ENCODE measurements at places on chromosomes 11 and 22.

GRCh38 chr11:24773322-24773721 is 276.5 kb downstream of the LUZP2 start:
- no peak for DNase-seq

DNA sequence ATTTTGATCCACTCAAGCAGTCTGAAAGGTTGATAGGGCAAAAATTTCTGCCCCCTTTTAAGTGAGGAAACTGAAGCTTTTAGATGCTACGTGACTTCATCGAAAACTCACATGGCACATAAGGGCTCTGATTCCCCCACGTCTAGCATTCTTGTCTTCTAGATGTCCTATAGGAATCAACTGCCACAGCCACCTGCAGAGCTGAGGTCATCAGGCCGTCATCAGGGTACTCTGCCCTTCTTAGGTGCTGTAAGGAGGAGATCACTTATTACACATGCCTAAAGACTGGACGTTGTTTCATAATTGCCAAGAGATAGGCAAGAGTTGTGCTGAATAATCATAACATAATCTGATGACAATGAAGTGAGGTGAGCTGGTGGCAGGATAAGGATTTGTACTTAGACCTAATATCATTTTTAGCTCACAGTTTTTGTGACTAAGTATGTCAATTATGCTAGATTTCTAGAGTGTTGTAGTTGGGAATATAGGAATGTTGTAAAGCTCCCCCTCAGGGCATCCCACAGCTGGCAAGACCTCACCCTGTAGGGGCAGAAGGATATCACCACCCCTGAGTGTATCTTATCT is 349.4 kb downstream of the METTL15 start:
- DNase-seq: no peak

DNA sequence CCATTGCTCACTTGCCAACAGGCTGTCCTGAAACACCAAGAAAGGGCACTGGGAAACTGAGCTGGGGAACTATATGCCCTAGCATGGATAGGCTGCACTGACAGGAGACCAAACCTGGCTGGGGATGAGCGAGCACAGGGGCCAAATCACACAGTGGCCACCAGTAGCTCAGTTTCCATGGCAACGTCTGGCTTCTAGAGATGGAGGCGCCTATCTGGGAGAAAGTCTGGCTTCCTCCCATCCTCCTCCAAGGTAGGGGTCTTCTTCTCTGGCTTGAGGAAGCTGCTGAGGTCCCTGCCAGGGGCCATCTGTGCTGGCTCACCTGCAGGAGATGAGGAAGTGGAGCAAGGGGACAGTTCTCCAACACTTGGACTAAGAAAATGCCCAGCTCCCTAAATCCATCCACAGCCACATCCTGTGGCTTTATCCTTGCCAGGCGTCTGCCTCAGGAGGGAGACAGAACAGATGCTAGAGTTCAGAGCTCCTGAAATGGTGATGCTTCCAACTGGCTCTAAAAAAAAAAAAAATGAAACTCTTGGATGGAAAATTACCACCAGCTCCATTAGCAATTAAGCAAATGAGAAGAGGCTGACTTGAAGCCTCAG is 48.3 kb downstream of the SYT13 start:
- no peak for DNase-seq

GRCh38 chr22:22076361-22076760 is 93.8 kb upstream of the TOP3B start:
- DNase-seq: no peak

DNA sequence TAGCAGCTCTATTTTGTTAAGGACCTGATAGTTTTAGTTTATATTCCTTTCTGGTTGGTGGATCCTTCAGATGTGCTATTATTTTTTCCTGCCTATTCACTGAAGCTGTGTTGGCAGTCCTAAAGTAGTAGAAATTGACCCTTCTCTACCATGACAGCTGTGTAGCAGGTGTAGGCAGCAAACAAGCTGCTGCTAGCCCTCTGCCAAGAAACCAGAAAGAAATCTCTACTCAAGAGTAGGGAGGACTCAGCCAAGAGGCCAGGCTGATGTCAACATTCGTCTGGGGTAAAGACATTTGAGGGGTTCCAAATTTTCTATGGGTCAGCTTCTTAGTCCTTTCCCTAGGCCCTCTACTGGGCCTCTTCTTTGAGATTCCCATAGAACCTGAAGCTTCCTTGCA is 51.2 kb downstream of the CSTF3 start:
- DNase-seq: no peak

DNA sequence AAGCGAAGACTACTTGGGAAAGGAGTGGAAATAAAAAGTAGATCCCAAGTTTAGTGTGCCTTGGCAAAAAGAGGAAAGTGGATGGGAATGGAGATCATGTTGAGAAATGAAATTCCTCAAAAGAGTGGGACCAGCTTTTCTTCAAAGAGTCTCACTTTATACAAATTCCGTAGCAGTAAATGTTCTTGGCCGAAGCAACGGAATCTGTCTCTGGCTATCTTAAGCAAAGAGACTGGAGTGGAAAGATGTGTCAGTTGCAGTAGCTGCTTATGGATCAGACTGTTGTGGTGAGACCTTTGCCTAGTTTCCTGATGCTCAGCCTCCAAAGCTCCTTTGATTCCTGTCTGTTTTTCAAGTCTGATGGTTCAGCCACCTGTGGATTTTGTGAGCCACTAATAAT is 73.6 kb downstream of the CSTPP1 start:
- no peak for DNase-seq

DNA sequence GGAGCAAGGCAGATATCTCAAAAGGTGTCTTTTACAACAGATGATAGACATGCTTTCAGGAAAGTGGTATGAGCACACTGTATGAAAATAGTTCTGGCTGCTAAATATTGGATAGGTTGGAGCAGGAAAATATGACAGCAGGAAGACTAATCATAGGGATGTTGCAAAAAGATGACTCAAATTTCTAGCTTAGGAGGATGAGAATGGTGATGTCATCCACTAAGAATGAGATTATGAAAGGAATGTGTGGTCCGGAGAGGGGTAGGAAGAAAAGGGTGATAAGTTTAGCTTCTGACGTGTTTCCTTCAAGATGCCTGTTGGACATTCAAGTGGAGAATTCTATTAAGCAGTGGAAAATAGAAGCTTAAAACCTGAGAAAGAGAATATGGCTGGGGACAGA is 46.4 kb downstream of the RCN1 start:
- no peak for DNase-seq

GRCh38 chr11:126474220-126474619 is 118.7 kb downstream of the ST3GAL4 start:
- DNase-seq: no peak

- DNase-seq: no peak
These were observed 31.2 kb downstream of the ALG9 start for GRCh38 chr11:111840143-111840542.

DNA sequence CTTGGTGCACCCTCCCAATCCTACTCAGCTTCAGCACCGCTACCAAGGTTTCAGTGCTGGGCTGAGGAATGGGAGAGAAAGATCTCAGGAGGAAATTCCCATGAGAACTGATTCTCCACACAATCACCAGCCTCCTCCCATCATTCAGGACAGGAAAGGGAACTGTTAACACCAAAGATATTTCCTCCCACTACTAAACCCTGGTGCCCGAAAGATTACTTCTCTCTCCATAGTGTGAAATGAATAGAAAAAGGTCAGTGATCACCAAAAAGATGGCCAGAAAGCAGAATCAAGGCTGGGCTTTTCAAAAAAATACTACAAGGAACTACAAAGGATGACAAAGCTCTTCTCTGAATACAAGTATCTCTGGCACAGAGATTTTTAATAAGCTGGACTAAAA is 26.1 kb downstream of the TCIRG1 start:
- no peak for DNase-seq

GRCh38 chr11:69892986-69893555 is 73.9 kb upstream of the FGF3 start:
- no peak for DNase-seq

DNA sequence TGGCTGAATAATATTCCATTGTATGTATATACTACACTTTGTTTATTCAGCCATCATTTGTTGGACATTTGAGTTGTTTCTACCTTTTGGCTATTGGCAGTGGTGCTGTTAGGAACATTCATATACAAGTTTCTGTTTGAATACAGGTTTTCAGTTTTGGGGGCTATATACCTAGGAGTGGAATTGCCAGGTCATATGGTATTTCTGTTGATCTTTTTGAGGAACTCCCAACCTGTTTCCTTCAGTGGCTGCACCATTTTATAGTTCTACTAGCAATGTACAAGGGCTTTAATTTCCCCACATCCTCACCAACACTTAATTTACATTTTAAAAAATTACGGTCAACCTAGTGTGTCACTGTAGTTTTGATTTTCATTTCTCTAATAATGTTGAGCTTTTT is 54.6 kb downstream of the HSD17B12 start:
- no peak for DNase-seq

GRCh38 chr11:101721270-101721669 is 137.5 kb upstream of the TRPC6 start:
- DNase-seq: no peak

DNA sequence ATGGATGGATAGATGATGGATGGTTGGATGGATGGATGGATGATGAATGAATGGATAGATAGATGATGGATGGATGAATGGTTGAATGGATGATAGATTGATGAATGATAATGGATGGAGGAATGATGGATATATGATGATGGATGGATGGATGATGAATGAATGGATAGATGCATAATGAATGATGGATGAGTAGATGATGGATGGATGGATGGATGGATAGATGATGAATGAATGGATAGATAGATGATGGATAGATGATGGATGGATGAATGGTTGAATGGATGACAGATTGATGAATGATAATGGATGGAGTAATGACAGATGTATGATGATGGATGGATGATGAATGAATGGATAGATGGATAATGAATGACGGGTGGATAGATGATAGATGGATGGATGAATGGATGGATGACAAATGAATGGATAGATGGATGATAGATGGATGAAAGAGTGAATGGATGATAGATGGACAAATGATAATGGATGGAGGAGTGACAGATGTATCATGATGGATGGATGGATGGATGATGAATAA is 1466.5 kb downstream of the BRD1 start:
- no peak for DNase-seq

- DNase-seq: peak; percentile 20
These were observed 599 bp downstream of the SIK3 start for GRCh38 chr11:117097389-117098268.

GRCh38 chr11:64286801-64287159 is 1.1 kb downstream of the GPR137 start:
- DNase-seq: no peak

DNA sequence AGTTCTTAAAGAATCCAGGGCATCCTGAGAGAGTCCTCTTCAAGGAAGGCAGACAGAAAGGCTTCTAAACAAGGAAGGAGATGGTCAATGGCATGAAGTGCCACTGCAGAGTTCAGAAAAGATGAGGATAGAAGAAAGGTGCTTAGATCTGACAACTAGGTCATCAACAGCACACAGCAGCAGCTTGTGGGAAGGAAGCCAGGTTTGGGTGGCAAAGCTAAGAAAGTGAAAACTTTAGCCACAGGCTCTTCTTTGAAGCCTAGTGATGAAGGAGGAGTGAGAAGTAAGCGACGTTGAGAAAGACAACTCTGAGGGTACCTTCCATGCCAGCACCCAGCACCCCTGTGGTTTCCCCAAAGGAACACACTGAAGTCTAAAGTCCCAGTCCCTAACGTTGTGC is 92.0 kb downstream of the LARGE1 start:
- DNase-seq: no peak

- DNase-seq: no peak
These were observed 74.8 kb upstream of the PITPNB start for GRCh38 chr22:27993774-27994350.

DNA sequence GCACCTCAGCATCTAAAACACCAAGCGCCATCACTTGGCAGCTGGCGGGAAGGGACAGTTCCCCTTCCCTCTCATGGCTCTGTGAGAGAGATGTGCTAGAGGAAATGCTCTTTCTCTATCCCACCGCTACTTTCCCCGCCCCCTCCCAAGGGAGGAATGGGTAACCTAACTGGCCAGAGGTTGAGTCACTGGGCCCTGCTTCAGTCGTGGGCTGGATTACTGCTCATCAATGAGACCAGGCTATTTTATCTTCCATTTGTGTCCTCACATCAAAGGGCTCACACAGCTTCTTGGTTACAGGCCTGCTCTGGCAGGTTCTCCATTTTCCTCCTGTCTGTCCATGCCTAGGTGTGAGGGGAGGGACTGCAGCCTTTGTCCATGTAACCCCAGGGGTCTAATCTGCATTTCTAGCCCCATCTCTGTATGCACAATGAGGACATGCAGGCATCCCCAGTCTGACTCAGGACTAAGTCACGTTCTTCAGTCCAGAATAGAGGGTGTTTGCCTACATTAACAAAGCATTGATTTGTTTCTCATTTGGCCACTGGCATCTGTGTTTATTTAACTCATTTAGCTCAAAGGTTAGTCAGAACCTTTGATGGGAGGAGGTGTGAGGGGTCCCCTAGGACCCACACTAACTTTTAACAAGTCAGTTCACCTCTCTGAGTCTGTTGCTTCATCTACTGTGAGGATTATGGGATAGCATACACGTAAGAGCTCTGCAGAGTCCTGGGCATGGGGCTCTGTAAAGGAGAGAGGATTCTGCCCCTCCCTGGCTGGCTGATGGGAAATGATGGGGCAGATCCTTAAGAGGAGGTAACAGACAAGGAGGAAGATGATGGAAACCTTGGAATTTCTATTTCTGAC is 99.1 kb downstream of the XRRA1 start:
- no peak for DNase-seq

DNA sequence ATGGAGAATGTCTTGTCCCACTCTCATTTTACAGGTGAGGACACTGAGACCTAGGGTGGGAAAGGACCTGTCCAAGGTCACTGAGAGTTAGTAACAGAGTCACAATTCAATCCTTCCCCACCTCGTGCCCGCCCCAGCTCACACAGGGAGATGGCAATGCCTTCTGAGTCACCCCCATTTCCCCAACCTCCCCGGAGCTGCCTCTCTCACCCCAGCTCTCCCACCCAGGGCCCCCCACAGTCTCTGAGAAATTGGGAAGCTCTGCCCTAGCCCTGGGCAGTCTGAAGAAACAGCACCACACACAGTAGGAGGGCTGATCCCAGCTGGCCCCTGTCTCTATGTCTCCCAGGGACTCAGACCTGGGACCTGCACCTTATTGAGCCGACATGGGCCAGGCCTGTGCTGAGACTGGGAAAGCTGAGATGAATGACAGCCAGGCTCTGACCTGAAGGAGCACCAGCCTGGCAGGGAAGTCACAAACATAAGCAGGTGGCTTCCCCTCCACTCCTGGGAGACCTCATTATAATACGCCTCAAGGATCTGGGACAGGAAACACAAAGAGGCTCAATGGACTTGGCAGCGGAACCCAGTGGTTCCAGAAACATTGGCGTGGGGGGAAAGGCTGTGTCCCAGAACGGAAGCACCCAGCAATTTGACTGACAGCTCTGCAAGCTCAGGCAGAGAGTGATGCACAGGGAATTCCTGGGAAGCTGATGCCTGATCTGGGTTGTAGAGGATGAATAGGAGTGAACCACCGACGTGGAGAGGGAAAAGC is 51.0 kb downstream of the CD6 start:
- no peak for DNase-seq

Data from stimulated activated CD8-positive, alpha-beta memory T cell treated with anti-CD3 and anti-CD28 coated beads, Interleukin-7, amount 100 ng/mL, for 4 hours (primary cell).